ENCODE measurements at places on chromosomes 1 and 21.
A peak's percentile ranks its signal among the peaks of the same experiment; 100 is the strongest.

DNA sequence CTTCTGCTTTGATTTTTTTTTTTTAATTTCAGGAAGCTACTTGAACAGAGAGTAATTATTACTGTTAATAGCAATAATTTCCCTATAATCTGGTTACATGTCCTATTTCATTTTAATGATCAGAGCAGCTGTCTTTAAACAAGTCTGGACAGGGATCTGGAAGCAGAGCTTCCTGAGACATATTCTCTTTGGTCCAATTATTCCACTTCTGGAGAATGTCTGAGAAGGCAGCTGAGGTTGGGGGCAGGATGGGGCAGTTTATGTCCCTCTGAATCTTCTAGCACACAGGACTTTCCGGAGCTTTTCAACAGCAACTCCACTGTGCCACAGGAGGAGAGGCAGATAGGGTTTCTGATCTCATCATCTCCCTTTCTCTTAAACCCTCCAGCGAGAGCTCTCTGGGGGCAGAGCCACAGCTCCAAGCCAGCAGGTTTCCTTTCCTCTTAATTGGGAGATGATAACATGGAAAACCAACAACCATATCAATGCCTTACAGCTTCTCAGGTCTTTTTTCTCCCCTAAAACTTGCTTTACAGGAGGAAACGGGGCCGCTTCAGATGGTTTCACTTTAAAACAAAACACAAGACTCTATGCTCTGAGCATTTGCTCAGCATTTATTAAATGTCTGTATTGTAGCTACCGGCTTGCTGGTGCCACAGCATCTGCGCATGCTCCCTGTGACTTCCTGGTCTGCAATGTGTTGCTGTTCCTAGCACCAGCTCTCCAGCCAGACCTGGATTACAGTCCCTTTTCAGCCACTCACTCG is 425.7 kb upstream of the USP24 start:
- DNase-seq, result no peak
- no peak overlapping the region for H3K4me3 ChIP-seq
- no peaks in the 10 kb centered on the region for H3K4me1 ChIP-seq
- no peaks in the 10 kb centered on the region for H3K36me3 ChIP-seq

DNA sequence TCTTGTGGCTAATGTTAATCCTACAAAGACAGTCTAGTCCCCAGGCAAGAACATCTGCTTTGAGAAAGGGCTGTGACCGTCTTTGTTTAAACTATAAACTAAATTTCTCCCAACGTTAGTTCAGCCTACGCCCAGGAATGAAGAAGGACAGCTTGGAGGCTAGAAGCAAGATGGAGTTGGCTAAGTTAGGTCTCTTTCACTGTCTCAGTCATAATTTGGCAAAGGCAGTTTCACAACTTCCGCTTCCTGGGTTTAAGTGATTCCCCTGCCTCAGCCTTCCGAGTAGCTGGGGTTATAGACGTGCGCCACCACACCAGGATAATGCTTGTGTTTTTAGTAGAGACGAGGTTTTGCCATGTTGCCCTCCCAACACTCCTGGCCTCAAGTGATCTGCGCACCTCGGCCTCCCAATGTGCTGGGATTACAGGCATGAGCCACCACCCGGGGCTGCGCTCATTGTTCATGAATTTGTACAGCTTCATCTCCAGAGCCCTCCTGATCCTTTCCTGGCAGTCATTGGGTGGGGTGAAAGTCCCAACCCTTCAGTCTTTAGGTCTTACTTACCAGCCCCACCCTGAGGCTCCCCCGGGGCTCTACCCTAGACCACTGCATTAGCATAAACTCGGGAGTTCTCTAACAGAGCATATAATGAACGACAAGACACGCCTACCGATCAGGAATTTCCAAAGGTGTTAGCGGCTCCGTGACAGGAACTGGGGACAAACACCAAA is 4.9 kb upstream of the MASP2 start:
- peaks cover 5% of the 10 kb centered on the region for H3K4me1 ChIP-seq
- no peak overlapping the region for H3K4me3 ChIP-seq
- H3K27me3 ChIP-seq, result no peaks in the 10 kb centered on the region
- DNase-seq, result no peak

DNA sequence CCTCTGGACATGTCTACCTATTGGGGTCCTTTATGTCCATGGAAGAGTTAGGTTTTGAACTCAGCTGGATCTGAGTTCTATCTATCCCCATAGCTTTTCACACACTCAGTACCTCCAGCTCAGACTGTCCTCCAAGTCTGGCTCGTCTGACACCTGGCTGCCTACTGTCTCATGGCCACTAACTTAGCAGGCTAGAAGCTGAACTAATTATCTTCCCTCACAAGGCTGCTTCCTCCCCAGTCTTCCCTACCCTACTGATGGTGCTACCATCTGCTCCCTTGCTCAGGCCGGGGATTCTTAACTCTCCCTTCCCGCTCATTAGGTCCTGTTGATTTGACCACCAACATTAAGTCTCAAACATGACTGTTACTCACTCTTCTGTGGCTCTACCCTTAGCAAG is 13.4 kb downstream of the VANGL2 start:
- H3K27me3 ChIP-seq, result no peaks in the 10 kb centered on the region
- H3K4me3 ChIP-seq, result no peak overlapping the region
- H3K4me1 ChIP-seq, result peaks cover 33% of the 10 kb centered on the region
- H3K36me3 ChIP-seq, result peaks cover 5% of the 10 kb centered on the region
- DNase-seq, result no peak
- peak overlapping the region; percentile 21 for H3K27ac ChIP-seq

GRCh38 chr1:64891448-64891825 is 74.9 kb downstream of the JAK1 start:
- no peak overlapping the region for H3K4me3 ChIP-seq
- no peaks in the 10 kb centered on the region for H3K36me3 ChIP-seq
- no peak for DNase-seq
- H3K4me1 ChIP-seq, result peaks cover 8% of the 10 kb centered on the region
- peaks cover 2% of the 10 kb centered on the region for H3K27me3 ChIP-seq

GRCh38 chr1:115136706-115137105 is 47.4 kb upstream of the TSPAN2 start:
- peaks cover 49% of the 10 kb centered on the region for H3K27me3 ChIP-seq
- H3K36me3 ChIP-seq, result no peaks in the 10 kb centered on the region
- no peak overlapping the region for H3K27ac ChIP-seq
- no peak overlapping the region for H3K4me3 ChIP-seq
- DNase-seq, result no peak
- H3K4me1 ChIP-seq, result peaks cover 6% of the 10 kb centered on the region

DNA sequence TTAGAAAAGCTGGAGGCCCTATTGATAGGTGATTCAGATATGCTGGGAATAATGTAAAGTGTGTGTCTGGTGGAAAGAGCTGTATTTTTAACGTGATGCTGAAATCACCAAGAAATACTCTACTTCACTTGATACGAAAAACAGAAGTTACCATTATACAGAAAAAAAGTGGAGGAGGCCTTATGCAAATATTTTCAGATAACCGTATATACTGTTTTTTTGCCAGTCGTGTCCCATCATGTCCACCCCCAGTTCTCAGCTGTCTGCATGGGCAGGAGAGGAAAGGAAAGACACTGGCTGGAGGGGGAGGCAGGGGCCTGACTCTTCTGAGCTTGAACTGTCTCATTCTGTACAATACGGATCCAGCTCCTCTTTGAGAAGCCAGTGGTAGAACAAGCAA is 51.1 kb downstream of the KCNJ6 start:
- no peaks in the 10 kb centered on the region for H3K36me3 ChIP-seq
- no peak overlapping the region for H3K27ac ChIP-seq
- H3K4me1 ChIP-seq, result peaks cover 2% of the 10 kb centered on the region
- no peak for DNase-seq

GRCh38 chr1:228149406-228150119 is at the start of gene GJC2:
Gene GJC2 (plus strand): TSS chr1:228149930. CDS start chr1:228157759, 7,829 bp downstream.
- H3K27me3 ChIP-seq, result no peaks in the 10 kb centered on the region
- DNase-seq, result no peak
- H3K27ac ChIP-seq, result no peak within 1 kb of the TSS

DNA sequence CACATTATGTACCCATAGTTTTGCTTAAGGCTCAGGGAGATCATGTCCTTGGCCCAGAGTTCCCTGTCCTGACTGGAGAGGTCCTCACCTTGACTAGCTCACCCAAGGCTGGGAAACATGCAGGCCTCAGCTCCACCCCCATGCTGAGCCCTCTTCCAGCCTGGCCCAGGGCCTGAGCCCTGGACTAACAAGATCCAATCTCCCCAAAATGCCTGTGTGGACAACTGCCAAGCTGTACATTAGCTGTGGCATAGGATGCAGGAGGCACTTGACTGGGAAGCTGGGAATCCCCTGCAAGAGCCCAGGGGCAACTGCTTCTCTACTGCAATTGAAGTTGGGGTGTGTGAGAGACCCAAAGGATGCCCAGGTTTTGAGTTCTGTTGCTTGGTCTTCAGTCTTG is 2.1 kb downstream of the LINGO4 start:
- H3K27me3 ChIP-seq, result peaks cover 46% of the 10 kb centered on the region
- H3K27ac ChIP-seq, result no peak overlapping the region
- no peaks in the 10 kb centered on the region for H3K36me3 ChIP-seq
- no peak for DNase-seq
- H3K4me3 ChIP-seq, result no peak overlapping the region

DNA sequence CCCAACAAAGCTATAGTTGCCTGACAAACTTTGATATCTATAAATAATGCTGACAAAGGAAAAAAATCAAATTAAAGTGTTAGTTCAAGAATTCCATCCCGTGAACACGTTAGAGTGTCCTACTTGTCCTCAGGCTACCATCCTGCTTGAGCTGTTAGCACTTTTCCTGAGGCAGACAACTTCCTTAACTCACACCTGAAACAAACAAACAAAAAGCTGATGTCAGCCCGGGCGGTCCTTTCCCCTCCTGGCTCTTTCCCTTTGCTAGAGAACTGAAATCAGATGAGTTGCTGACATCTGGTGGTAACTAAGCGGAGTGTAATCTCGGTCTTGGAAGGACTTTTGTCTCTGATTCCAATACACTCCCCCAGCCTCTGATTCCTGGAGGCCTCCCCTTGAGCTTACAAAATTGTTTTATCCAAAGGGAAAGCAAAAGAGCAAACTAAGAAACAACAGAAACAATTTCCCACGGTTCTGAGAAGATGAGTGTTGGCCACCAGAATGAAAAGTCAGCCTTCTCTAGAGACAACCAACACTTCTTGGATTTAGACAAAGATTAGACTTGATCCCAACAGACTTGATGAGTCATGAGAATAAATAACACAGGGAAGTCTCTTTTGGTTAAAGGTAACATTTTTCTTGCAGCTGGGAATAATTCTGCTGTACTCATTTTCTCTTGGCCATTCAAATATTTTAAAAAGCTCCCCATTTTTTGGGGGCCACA is 135.4 kb downstream of the PROX1 start:
- H3K4me3 ChIP-seq, result no peak overlapping the region
- H3K4me1 ChIP-seq, result peaks cover 35% of the 10 kb centered on the region
- DNase-seq, result peak; percentile 19
- H3K27ac ChIP-seq, result peak overlapping the region; percentile 15

DNA sequence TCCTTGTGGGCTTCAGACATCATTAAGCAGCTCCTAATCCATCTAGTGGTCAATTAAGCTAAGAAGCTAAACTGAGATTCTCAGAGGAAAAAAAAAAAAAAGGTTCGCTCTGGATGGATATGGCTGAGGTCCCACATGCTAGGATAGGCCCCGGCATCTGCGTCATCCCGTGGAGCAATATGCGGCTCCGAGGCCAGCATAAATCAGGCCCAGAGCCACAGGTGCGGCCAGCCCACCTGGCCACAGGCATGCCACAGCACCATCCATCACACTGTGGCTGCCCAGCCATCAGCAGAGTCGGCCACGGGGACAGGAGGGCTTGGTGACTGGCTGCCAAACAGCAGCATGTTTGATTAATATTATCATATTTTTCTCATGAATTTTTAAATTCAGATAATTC is 106.9 kb upstream of the TIAM1 start:
- no peak for DNase-seq
- H3K4me3 ChIP-seq, result no peak overlapping the region
- H3K27me3 ChIP-seq, result no peaks in the 10 kb centered on the region
- no peak overlapping the region for H3K27ac ChIP-seq

DNA sequence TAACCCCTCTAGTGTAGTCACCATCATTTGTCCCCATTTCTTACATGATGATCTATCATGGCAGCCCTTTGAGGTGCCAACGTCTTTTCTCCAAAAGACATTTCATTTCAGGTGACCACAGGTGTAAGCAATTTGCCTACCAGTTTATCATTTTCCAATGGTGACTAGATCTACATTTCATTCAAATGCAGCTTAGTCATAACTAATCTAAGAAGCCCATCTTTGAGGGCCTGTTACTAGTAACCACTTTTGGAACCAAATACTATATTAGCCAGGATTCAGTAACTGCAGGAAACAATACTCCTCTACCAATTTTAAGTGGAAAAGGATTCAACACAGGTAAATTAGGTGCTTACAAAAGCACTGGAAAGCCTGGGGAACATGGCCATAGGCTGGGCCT is 30.6 kb upstream of the TMEM54 start:
- H3K4me1 ChIP-seq, result peaks cover 7% of the 10 kb centered on the region
- peaks cover 4% of the 10 kb centered on the region for H3K36me3 ChIP-seq
- DNase-seq, result no peak
- no peak overlapping the region for H3K27ac ChIP-seq

All from progenitor cell of endocrine pancreas (in vitro differentiated cells).